ENCODE measurements at places on chromosomes 2 and 18.

DNA sequence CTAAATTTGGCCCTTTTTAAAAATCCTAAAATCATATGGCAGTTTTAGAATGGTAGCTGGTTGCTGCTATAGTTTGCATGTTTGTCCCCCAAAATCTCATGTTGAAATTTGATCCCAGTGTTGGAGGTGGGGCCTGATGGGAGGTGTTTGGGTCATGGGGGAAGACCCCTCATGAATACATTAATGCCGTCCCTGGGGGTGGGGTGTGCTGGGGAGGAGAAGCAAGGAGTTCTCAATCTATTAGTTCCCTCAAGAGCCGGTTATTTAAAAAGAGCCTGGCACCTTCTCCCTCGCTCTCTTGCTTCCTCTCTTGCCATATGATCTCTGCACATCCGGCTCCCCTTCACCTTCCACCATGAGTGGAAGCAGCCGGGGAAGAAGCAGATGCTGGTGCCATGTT, 20.8 kb downstream of the GPATCH11 start:
- no peak for DNase-seq

DNA sequence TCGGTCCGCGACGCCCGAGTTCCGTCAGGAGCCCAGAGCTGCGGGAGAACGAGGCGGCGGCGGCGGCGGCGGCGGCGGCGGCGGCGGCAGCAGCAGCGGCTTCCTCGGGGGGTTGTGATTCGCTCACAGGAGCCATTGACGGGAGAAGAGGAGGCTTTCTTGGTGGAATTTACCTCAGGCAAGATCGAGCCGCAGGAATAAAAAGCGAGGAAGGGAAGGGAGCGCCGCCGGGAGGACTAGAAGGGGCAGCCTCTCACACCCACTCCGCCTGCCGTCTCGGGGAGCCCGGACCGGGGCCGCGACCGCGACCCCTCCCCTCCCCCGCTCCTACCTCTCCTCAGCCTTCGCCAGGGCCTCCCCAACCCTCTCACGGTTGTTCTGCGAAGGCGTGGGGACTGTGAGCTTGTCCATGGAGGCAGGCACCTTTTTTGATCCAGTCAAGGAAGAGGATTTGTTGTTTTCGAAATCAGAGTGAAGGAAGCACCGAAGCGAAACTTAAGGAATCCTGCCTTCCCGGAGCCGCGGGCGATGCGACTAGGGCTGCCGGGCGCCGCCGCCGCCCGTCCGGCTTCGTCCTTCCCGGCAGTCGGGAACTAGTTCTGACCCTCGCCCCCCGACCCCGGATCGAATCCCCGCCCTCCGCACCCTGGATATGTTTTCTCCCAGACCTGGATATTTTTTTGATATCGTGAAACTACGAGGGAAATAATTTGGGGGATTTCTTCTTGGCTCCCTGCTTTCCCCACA, 506 bp downstream of the BMPR2 start:
- no peak for DNase-seq

GRCh38 chr2:219158586-219158985, 2.0 kb downstream of the NHEJ1 start:
- DNase-seq: no peak

GRCh38 chr2:11319939-11320338, 24.5 kb downstream of the ROCK2 start:
- no peak for DNase-seq

DNA sequence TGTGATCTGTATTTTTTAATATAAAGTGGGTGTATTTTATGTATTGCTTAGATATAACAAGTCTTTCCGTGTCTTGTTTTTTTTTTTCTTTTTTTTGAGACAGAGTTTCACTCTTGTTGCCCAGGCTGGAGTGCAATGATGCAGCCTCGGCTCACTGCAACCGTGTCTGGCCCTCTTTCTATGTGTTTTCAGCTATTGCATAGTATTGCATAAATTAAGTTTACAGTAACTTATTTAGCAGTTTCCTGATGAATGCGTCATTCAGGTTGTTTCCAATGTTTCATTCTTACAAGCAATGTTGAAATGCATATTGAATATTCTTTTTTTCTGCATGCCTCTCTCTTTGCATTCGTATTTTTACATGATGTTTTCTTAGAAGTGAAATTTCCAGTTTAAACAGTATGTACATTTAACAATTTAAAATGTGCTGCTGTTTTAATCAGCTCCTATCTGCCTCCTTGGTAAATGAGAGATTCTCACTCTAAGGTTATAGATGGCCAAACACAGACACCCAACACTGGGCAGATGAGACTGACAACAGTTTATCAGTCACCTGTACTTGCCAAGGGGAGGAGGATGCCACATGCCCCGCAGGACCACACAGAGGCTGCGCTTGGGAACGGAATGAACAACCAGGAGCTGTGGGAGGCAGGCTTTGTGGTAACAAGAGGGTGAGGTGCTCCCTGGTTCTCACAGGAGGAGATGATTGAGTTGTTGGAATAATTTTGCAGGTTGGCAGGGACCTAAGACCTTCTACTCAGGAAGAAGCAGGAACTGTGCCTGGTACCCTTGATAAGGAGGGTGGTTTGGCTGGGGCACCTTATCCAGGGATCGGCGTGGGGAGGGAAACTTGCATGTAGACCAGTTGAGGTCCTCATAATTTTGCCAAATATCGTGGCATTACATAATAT, 7.5 kb downstream of the SLC9A4 start:
- DNase-seq: no peak

GRCh38 chr18:21706386-21706865, 1.9 kb upstream of the ABHD3 start:
- no peak for DNase-seq

- DNase-seq: no peak
These were observed 294.9 kb upstream of the FANCL start for GRCh38 chr2:58535990-58536389.

All from NCI-H1105 (cell line).